ENCODE measurements at places on chromosomes 7 and 10. TPM values are rescaled to one million over a fixed set of nuclear protein-coding genes. Genes with fewer than 3 reads are reported as not detected.

DNA sequence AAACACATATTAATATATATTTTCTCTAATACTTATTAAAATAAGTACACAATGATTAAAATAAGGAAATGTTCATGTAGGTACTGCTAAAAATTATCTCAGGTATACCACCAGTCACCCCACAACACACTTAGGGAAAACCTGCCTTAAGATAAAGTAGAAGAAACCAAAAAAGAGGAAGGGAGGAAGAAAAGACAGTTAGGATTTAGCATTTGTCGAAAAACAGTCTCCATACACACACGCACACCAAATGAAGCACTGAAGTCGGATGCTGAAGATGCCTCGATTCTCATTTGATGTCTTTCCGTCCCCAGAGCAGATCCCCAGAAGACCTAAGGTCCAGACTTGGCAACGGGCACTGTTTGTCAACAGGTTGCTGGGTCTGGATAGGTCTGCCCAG lies 30.0 kb upstream of the ARID5B start:
- no peak for DNase-seq

DNA sequence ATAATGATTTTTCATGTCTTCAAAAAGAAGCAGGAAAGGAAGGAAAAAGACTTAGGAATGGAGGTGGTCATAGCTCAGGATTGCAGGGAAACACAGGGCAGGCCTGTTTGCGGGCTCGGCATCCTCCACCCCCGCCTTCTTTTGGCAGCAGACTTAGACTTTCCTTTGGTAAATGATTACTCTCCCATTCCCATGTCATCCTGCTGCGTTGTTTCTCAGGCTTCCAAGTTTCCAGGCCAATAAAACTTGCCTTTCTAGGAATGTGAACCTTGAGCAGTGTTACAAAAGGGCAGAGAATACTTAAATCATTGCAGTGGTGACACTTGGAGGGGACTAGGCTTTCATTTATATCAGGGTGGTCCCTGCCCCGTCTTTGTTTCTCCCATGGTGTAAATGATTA lies 34.0 kb upstream of the DGKB start:
- DNase-seq: peak; percentile 8

GRCh38 chr7:22346383-22347107 lies 10.4 kb downstream of the RAPGEF5 start:
- no peak for DNase-seq

The RBM17 gene
- 59.6 TPM for total RNA-seq

The ITGB1 gene
- 1,010 TPM for total RNA-seq
